ENCODE measurements at places on chromosomes 12 and 14.

- DNase-seq = no peak
These were observed 92.4 kb downstream of the PELI2 start for GRCh38 chr14:56210571-56210970.

DNA sequence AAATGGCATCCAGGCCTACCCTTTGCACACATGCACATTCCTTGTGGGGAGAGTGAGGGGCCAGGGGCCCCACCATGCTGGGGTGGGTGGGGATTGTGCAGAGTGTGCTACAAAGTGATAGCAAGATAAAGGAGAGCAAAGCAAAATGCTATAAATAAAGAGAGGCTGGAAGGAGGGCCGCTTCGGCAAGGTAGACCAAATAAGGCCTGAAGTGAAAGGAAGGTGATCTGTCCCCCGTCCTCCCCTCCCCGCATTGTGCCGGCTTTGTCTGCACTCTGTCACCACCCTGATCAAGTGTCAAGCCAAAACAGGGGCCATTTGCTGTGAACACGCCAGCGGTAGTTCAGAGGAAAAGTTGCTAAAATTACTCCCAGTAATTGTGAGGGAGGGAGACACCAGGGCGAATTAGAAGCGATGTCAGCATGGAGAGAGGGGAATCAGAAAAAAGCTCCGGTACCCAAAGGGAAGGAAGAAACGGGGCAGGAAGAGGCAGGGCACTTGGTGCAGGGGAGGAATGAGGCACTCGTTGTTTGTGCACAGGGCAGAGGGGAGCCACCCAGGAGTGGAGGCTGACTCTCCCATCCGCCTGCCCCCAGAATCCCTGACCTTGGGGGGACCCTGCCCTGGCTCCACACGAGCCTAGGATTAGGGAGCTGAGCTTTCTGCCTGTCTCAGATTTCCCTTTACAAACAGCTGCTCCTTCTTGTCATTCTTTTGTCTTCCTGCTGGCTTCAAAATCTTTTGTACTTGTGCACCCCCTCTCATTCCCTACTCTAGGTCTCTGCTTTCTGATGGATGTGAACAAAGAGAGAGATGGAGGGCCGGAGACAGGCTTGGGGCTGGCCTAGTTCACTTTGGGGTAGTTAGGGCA lies 2.9 kb upstream of the MYH7 start:
- DNase-seq = no peak

DNA sequence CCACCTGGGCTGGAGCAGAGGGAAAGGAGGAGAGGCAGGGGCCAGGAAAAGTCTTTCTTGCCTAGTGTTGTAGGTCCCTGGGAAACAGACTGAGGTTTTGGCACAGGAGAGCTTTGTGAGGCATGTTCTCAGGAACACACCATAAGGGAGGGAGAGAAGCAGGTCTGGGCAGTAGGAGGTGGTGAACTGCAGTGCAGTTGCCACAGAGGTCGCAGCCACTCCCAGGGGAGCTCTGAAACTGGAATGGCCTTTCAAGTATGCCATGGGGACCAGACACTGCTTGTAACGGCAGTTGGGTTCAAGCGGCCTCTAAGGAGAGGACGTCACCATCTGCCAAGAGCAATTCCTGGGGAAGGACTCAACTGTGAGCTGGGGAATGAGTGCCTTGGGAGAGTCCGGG lies 35.4 kb upstream of the NKX2-8 start:
- peak; percentile 13 for DNase-seq

DNA sequence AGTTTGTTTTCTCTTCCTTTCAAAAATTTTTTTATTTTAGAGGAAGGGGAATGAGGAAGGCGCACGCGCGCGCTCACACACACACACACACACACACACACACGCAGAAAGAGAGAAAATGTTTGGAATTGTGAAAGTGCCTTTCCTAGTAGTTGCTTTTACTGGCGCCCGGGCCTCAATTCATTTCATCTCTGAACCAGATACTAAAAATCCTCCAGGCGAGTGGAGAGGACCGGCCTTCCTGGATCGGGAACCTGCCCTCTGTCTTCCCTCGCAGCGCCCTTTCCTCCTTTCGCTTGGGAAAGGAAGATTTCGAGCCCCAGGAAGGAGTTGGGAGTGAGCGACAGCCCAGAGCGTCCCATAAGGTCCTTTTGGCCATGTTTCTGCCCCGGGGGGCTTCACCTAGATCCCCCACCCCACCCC lies 7.8 kb upstream of the TBX3 start:
- no peak for DNase-seq

- no peak for DNase-seq
These were observed 200.5 kb upstream of the PRICKLE1 start for GRCh38 chr12:42789808-42790760.

DNA sequence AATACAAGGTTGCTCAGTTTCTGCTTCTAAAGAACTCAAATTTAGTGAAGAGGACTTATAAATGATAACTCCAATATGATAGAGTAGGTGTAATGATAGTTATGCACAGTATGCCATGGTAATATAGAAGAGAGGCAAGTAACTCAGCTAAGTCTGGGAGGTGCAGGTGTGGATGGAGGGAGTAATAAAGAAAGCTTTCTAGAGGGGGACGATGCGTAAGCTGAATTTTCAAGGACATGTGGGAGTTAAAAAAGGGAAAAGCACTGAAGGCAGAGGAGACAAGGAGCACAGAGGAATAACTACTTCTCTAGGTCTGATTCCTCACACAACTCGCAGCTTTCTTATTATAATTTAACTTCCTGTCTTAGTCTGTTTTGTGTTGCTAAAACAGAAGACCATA lies 49.1 kb upstream of the ZDHHC17 start:
- DNase-seq = no peak

GRCh38 chr14:26382901-26383685 lies 214.7 kb downstream of the NOVA1 start:
- no peak for DNase-seq

GRCh38 chr12:67617629-67618028 lies 30.9 kb upstream of the DYRK2 start:
- DNase-seq = no peak

DNA sequence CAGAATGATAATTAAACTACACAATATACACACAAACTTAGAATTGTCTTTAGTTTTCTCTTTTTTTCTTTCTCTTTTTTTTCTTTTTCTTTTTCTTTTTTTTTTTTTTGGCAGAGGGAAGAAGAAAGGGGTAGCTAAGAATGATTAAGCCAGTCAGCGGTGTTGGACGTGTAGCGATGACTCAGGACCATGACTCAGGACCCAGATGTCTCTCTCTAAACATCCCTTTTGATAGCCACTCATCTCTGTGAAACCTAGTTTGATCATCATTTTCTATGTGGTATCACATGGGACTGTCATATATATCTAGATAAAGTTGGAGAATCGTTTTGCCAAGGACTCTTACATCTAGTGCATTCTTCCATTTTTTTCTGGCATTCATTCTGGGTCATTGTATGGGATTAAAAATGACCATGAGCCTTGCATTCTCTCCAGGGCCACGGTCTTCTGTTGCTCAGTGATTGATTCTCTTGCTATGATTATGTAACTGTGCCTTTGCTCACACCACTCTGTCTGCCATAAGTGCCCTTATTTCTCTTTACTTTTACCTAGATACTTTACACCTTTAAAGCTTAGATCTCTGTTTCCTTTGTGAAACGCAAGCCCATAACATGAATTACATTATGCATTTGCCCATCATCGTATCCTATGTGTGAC lies 26.6 kb upstream of the NRXN3 start:
- DNase-seq = peak; percentile 40

GRCh38 chr14:78950649-78951048 lies 780.5 kb downstream of the NRXN3 start:
- peak; percentile 34 for DNase-seq

DNA sequence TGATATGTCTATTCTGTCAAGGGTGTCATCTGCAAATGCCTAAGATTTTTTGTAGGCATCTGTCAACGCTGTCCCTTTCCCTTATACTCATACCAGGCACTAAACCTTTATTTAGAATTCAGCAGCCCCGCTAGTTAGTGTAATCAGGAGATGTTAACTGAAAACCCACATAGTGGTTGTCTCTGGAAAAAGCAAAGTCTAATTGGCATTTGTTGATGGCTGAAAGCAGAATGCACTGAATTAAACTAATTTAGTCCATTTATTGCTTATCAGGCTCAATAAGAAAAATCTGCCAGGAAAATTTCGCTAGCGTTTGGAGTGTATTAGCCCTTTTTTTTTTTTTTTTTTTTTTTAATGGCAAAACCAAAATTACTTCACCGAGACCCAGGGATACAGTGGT lies 34.5 kb downstream of the TDP1 start:
- no peak for DNase-seq

- DNase-seq = peak; percentile 8
These were observed 318.7 kb downstream of the LRFN5 start for GRCh38 chr14:41925409-41925808.

- DNase-seq = no peak
These were observed 369.3 kb downstream of the ETNK1 start for GRCh38 chr12:22994316-22994675.

DNA sequence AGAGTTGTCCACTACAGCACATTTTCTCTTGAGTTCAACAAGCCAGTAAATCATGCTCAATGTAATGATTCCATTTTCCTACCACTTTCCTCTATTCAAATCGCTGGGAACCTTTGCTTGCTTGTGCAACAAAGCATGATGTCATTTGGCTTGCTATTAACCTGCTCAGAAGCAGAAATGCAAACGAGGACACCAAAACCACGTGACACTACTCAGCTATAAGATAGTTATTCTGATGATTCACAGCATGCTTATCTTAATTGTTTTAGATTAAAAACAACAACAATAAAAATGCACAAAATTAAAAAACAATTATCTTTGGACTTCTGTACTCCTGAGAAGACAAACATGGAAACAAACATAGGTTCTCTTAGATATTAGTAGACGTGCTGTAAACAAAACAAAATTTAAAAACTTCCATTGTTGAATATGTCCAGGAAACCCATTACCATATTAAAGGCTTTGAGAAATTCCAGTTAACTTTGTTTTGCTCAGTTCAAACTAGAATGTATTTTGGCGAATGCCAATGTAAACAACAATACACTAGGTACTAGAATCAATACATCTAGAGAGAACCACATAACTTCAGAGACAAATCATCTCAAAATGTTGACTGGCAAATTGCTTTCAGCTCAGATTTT lies 77.5 kb upstream of the KRAS start:
- peak; percentile 53 for DNase-seq

DNA sequence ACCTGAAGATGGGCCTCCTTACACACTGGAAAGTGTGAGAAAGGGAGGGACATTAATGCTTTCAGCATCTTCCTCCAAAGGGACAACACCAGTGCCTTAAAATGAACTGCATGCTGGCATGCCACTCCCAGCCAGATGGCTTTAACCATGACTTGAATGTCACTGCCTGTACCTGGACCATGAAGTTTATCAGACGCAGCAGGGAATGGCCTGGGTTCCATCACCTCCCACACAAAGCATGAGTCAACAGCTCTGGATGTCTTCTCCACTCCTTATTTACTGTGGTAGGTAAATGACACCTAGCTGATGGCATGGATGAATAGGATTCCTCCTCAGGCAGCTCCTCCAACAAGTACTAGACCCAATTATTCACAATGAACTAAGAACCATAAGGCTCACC lies 645.6 kb downstream of the SOX5 start:
- no peak for DNase-seq

DNA sequence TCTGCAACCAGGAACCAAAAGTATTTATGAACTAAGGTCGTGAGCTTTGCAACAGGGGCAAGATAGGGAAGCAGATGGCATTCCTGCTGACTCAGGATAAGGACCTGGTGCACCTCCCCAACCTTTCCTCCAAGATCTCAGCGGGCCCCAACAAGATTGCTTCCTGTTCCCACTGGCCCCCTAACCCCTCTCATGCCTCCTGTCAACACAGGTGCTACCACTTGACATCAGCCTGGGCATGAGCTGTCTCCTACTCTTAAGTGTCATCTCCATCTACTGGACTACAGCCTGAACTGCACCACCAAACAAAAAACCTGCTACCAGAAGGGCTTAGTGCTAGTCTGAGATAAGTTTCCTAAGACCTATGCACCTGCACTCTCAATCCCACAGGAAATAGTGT lies 32.7 kb downstream of the MED6 start:
- DNase-seq = peak; percentile 20

GRCh38 chr12:50840809-50841487 lies 1.8 kb upstream of the TMPRSS12 start:
- peak; percentile 15 for DNase-seq

DNA sequence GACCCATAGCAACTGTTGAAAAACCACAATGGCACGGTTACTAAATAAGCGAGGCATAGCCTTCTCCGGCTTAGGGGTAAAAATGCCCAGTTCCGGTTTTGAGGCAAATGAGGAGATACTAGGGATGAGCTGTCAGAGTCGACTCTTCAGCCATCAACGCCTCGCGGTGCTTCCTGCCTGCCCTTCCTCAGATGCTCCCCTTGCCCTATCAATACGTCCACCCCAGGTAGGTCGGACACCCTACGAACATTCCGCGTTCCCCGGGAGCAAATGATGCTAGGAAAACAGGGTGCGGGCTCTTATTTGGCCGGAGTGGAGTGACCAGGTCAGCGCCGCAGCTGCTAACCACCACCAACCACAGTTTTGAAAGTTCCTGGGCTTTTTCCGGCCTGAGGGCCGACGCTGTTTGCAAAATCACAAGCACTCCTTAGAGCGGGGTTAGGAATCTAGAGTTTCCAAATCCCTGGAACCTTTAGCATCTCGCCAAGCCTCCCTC lies 1.2 kb downstream of the SRSF9 start:
- peak; percentile 70 for DNase-seq

- DNase-seq = no peak
These were observed 80.0 kb upstream of the SLC8A3 start for GRCh38 chr14:70268760-70269159.

DNA sequence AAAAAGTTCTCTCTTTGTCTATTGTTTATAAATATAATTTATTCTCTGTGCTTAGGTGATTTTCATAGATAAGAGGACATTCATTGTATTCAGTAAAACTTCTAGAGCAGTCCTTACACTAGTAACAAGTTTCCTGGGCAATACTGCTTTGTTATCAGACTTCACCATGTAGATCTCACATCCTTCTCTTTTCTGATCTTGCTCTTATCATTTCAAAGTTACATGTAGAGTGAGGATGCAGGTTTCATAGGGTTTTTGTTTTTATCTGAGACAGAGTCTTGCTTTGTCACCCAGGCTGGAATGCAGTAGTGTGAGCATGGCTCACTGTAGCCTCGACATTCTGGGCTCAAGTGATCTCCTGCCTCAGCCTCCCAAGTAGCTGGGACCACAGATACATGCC lies 789.5 kb downstream of the DIO2 start:
- DNase-seq = no peak

GRCh38 chr12:88354691-88355090 lies 212.6 kb downstream of the TMTC3 start:
- DNase-seq = no peak

- DNase-seq = no peak
These were observed 3.2 kb downstream of the KRR1 start for GRCh38 chr12:75508159-75508558.

DNA sequence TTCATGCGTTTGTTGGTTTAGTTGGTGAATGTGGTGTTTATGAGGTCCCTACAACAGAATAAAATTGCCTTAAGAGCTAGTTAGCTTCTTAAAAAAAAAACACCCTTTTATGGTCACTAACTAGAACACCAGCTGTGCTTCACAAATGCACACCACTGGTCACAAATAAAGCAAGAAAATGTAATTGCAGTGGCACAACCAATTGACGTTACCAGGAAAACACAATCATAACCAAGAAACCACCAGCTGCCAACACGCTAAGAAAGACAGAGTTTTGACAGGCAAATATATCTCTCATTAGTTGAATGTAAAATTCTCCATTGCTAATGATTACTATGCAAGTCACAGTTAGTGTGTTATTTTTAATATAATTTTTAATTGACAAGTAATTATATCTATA lies 389.9 kb downstream of the ADAMTS20 start:
- DNase-seq = no peak

All from M059J (cell line).